ENCODE measurements at places on chromosomes 2 and 18. TPM values are rescaled to one million over a fixed set of nuclear protein-coding genes. Genes with fewer than 3 reads are reported as not detected.

DNA sequence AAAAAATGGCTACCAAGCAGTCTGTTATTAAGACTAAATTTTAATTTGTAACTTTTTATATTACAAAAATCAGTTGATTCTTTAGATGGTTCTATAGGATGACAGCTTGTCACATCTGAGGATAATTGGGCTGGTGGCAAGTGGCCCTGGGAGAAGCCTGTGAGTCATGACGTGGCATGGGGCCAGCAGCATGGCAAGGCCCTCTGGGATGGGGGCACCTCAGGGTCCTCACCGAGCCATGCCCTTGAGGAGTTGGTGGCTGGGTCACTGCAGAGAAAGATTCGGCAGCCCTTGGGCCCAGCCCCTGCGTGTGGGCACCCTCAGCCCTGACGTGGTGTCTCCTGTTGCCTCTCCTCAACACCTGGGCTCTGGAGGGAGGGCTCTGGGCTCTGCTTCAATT lies 49.7 kb downstream of the STK25 start:
- H3K36me3 ChIP-seq = no peaks in the 10 kb centered on the region
- no peak overlapping the region for H3K4me3 ChIP-seq
- H3K4me1 ChIP-seq = no peaks in the 10 kb centered on the region

DNA sequence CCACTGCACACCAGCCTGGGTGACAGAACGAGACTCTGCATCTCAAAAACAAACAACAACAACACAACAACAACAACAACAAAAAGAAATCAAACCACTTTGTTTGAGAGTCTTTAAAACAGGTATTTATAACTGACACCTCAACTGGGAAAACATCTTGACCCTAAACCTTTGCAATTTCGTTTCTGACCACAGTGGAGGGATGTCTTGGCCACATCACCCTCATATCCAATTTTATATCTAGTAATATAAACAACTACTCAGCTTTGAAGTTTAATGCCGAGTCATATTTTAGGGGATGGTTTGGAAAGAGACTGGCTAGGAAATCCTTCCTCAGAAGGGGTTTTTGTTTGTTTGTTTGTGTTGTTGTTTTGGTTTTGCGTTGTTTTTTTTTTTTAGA lies 37.8 kb upstream of the RMDN2 start:
- H3K36me3 ChIP-seq = no peaks in the 10 kb centered on the region
- H3K4me1 ChIP-seq = peaks cover 17% of the 10 kb centered on the region
- no peaks in the 10 kb centered on the region for H3K27me3 ChIP-seq
- H3K27ac ChIP-seq = no peak overlapping the region

DNA sequence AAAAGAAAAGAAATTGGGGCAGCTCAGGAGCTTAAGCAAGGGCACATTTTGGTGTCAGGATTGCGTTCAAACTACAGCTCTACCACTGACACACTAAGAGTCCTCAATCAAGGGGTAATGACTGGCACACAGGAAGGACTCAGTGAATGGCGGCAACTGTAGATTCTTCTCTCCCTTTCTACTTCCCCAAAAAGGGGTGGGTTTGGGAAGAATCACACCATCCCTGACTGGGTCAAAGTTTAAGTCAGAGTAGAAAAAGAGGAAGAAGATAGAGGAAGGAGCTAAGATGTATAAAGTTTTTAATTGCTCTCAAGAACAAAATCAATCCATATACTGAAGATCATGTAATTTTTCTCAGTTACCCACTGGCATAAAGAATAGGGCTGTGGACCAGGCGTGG lies 2.6 kb downstream of the NLRC4 start:
- no peaks in the 10 kb centered on the region for H3K4me1 ChIP-seq
- H3K36me3 ChIP-seq = no peaks in the 10 kb centered on the region
- H3K27ac ChIP-seq = no peak overlapping the region

GRCh38 chr18:68693091-68693815 lies 21.7 kb downstream of the TMX3 start:
- no peaks in the 10 kb centered on the region for H3K27me3 ChIP-seq
- no peak for DNase-seq
- H3K4me3 ChIP-seq = no peak overlapping the region
- no peaks in the 10 kb centered on the region for H3K4me1 ChIP-seq
- H3K27ac ChIP-seq = no peak overlapping the region

GRCh38 chr18:48007955-48008701 lies 77.7 kb upstream of the SMAD2 start:
- H3K27ac ChIP-seq = no peak overlapping the region
- H3K4me1 ChIP-seq = peaks cover 4% of the 10 kb centered on the region
- peak overlapping the region; percentile 47 for H3K4me3 ChIP-seq
- DNase-seq = peak; percentile 15

- no peaks in the 10 kb centered on the region for H3K27me3 ChIP-seq
- no peak overlapping the region for H3K4me3 ChIP-seq
- peaks cover 3% of the 10 kb centered on the region for H3K4me1 ChIP-seq
- H3K27ac ChIP-seq = no peak overlapping the region
- DNase-seq = no peak
Observed at GRCh38 chr2:98153481-98153880, 66.5 kb downstream of the VWA3B start.

- H3K27ac ChIP-seq = no peak overlapping the region
- no peak overlapping the region for H3K4me3 ChIP-seq
- no peaks in the 10 kb centered on the region for H3K27me3 ChIP-seq
- DNase-seq = no peak
- no peaks in the 10 kb centered on the region for H3K36me3 ChIP-seq
- H3K4me1 ChIP-seq = peaks cover 17% of the 10 kb centered on the region
Observed at GRCh38 chr2:197940382-197940781, 136.0 kb downstream of the PLCL1 start.

DNA sequence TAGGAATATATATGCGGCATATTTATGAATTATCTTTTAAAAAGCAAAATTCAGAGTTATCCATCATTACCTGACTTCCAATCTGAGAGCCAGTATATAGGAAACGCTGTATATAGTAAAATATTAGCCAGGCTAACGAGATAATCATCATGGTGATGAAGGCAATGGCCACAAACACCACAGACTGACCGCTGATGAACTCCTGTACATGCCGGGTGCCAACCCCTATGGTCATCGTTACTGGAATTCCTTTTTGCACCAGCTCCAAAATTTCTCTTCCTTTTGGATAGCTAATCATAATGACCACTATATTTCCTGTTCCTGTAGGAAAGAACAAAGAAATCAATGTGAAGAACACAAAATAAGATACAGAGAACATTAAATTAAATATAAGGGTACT lies 13.6 kb downstream of the RNF149 start:
- no peak overlapping the region for H3K27ac ChIP-seq
- no peak for DNase-seq
- no peaks in the 10 kb centered on the region for H3K27me3 ChIP-seq
- no peak overlapping the region for H3K4me3 ChIP-seq

DNA sequence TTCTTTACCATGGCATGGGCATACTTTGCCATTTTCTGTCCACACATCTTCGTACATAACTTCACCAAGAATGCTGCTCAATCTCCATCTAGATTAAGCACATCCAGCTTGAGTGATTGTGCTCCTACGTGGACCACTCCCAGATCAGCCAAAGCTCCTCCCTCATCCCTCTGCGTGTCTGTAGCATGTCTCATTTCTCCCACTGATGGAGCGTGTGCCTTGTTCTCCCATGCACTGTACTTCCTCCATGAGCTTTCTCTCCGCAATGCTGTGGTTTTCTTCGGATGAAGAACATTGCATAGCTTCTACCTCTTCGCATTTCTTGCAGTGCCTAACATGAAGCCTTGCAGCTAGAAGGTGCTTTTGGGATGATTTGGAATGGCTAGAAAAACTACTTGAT lies 13.5 kb downstream of the CCL20 start:
- H3K4me1 ChIP-seq = no peaks in the 10 kb centered on the region
- no peak for DNase-seq
- H3K27me3 ChIP-seq = no peaks in the 10 kb centered on the region
- H3K4me3 ChIP-seq = no peak overlapping the region

DNA sequence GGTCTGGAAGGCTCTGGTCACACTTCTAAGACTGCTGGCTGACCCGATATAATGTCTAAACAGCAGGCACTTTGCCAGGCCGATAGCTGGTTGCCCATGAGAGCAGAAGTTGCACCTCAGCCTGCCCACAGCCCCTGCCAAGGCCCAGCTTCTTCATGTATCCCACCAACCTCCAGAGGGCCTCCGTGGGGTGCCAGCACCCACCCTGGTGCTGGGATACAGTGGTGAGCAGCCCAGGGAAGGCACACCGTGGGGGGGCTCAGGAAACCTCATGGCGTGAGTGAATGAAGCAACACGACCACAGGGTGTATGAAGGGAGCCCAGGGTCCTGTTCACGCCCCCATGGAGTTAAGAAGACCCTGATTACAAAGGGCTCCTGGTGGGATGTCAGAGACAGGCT lies 16.2 kb upstream of the GLI2 start:
- no peaks in the 10 kb centered on the region for H3K27me3 ChIP-seq
- H3K4me1 ChIP-seq = no peaks in the 10 kb centered on the region
- no peaks in the 10 kb centered on the region for H3K36me3 ChIP-seq
- peak; percentile 15 for DNase-seq
- H3K4me3 ChIP-seq = no peak overlapping the region

DNA sequence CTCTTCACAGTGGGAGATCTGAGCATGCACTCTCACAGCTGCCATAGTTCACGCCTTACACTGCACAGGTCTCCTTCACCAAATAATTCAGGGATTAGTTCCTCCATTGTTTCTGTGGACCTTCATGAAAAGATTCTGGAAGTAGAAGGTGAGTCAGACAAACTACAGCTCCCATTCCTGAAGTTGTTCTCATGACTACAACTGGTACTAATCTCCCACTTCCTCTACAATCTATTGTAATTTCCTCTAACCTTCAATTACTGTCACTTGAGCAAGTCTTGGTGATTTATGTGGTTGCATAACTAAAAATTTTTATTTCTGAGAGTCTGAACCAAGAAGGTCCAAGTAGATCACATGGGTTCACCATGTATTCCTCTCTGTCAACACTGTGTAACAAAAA lies 128.7 kb downstream of the XIRP2 start:
- no peaks in the 10 kb centered on the region for H3K4me1 ChIP-seq
- no peak overlapping the region for H3K4me3 ChIP-seq
- no peaks in the 10 kb centered on the region for H3K27me3 ChIP-seq
- no peak overlapping the region for H3K27ac ChIP-seq
- no peak for DNase-seq
- no peaks in the 10 kb centered on the region for H3K36me3 ChIP-seq

DNA sequence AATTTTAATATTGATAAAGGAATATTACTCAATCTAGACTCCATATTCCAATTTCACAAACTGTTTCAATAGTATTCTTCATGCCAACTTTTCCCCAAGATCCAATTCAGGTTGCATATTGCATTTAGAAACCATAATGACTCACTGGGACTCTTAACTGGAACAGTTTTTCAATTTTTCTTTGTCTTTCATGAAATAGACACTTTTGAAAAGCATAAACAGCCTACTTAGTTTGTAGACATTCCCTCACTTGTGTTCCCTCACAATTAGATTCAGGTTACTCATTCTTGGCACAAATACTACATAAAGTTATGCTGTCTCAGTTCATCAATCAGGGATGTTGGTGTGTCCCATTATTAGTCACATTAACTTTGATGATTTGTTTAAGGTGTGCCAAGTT lies 1768.4 kb upstream of the PIK3C3 start:
- H3K4me3 ChIP-seq = no peak overlapping the region
- no peaks in the 10 kb centered on the region for H3K27me3 ChIP-seq
- DNase-seq = no peak
- no peaks in the 10 kb centered on the region for H3K4me1 ChIP-seq

DNA sequence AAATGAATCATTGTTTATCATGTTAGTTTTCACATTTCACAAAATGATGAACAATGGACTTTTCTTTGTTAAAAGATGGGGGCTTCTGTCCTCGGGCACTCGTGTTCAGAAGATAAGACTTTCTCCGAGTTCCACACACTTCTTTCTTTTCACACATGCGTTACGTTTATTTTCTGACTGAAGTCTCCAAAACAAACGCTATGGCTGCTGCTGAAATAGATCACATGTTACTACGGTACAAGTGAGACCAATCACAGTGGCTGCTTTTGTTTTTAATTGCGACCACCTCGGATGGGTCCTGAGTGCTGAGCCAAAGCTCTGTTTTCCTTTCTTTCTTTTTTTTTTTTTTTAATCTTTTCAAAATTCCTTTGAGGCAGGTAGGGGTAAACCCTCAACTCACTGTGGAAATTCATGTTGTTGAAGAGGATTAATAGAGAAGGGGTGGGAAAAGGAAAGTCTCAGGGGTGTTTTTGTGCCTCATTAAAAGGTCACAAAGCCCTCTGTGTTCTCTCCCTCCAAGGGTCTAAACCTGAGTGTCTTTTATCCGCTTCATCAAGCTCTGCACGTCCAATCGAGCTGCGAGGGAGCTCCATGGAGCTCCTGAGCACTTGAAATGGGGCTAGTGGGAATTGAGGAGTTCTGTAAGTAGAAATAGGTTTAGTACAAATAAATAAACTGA lies 48.2 kb downstream of the ARL4C start:
- no peak overlapping the region for H3K27ac ChIP-seq
- DNase-seq = no peak
- H3K4me3 ChIP-seq = no peak overlapping the region
- no peaks in the 10 kb centered on the region for H3K36me3 ChIP-seq

DNA sequence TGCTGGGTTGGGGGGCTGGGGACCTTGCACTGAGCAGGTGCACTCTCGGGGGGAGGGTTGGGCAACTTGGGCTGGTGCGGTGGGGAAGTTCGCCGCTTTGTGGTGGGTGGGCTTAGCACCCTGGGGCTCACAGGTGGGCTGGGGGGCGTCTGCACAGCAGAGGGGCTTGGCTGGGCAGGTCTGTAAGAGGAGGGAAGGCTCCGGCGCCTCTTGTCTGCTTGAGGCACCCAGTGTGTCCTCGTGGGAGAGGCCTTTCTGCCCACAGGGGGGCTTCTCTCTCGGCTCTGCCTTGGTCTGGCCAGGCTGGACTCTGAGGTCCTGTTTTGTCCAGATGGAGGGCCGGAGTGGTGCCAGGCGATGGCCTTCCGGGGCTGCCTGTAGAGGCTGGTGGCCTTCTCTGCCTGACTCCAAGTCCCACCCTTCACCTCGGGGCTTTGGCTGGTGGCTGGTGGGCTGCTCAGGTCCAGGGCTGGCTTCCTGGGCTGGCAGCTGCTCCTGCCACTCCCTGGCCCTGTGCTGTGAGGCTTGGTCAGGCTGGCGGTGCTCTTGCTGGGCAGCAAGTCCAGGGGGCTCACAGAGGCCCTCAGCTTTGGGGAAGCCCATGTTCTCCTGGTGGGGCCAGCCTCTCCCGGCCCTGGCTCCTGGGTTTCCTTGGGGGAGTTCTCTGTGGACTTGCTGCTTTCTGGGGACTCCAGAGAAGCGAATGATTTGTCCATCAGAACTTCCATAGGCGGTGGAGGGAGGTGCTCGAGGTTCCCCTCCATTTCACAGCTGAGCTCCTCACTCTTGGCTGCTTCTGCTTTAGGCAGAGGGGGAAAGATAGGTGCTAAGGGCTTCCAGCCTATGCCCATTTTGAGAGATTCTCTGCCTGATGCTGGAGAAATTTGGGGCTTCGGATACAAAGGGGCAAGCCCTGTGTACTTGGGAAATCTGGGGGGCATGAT lies 3.0 kb downstream of the PCARE start:
- no peaks in the 10 kb centered on the region for H3K36me3 ChIP-seq
- H3K27me3 ChIP-seq = no peaks in the 10 kb centered on the region
- no peak overlapping the region for H3K4me3 ChIP-seq
- no peaks in the 10 kb centered on the region for H3K4me1 ChIP-seq
- no peak overlapping the region for H3K27ac ChIP-seq
- no peak for DNase-seq

CCDC74A gene
- 3.6 TPM for total RNA-seq

CNRIP1 gene
- 0.11 TPM for total RNA-seq

LHCGR gene
- not detected for total RNA-seq

C2orf80 gene
- total RNA-seq = not detected

COLEC12 gene
- not detected for total RNA-seq

C1GALT1C1L gene
- 0.20 TPM for total RNA-seq

All from CD8-positive, alpha-beta memory T cell (primary cell).